ENCODE measurements at places on chromosomes 1 and 21. TPM values are rescaled to one million over a fixed set of nuclear protein-coding genes. Genes with fewer than 3 reads are reported as not detected.

- ATAC-seq: peak; percentile 68
Observed at GRCh38 chr1:160376525-160377131, 9.8 kb downstream of the NHLH1 start.

- no peak for ATAC-seq
Observed at GRCh38 chr21:36677443-36677842, 21.5 kb upstream of the SIM2 start.

GRCh38 chr1:1183221-1183747 is 9.6 kb downstream of the TTLL10 start:
- ATAC-seq: no peak

FTCD gene
- total RNA-seq: 0.31 TPM

DNA sequence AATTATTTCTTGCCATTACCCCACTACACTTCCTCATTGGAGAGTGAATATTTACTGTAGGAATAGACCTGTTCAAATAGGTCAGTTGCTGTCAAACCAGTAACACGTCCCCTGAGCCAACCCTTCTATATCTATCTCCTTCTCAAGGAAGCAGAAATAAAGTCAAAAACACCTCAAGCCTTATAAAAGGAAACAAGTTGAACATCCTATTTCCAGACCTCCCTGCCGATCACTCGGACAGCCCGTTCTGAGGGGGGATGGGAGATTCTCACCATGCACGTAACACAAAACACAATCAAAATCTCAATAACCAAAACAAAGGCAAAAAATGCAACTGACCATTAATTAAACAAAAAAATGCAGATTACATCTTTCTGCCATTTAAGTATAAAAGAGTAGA is 121.5 kb upstream of the KRTAP19-8 start:
- no peak for ATAC-seq

DNA sequence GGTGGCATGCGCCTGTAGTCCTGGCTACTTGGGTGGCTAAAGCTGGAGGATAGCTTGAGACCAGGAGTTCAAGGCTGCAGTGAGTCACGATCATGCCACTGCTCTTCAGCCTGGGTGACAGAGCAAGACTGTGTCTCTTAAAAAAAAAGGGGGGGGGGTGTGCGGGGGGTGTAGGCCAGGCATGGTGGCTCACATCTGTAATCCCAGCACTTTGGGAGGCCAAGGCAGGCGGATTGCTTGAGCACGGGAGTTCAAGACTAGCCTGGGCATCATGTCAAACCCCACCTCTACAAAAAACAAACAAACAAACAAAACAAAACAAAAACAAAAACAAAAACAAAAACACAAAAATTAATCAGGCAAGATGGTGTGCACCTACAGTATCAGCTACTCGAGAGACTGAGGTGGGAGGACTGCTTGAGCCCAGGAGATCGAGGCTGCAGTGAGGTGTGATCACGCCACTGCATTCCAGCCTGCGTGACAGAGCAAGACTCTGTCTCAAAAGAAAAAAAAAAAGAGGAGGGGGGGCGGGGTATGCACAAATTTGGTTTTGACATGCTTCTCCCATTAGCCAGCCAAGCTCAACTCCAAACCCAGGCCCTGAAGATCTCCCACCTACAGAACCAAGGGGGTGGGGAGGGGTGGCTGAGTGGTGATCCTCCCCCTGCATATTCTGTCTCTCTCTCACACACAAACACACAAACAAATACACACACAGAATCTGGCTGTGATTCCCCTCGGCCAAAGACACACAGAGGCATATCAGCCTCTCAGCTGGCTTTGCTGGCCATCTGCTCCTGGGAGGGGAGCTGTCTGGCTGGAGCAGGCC is 3.1 kb downstream of the PTAFR start:
- no peak for ATAC-seq

CLK2 gene
- total RNA-seq: 34.3 TPM

Data from gastroesophageal sphincter (tissue), 4 donors.